ENCODE measurements at places on chromosomes 6 and 20.

DNA sequence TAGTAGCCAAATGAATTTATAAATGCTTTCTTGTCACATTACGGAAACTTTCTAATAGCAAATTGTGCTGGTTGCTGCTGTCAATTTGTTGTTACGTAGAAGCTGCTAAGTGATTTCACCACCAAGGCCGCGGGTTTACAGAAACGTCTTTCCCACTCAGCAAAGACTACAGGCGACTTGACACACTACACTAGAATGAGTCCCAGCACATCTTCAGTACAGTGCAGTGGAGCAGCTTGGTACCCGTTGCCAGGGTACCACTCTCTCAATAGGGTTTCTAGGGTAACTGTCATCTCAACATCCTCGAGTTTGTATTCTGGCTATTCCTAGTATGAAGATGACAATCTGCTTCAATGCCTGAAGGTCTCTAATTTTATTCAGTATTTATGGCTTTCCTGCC lies 22.7 kb upstream of the ZDHHC14 start:
- DNase-seq: no peak

- DNase-seq: no peak
Measured at GRCh38 chr20:60202046-60202445, 243.8 kb downstream of the CDH26 start.

- no peak for DNase-seq
Measured at GRCh38 chr6:167988154-167988495, 9.3 kb upstream of the KIF25 start.

DNA sequence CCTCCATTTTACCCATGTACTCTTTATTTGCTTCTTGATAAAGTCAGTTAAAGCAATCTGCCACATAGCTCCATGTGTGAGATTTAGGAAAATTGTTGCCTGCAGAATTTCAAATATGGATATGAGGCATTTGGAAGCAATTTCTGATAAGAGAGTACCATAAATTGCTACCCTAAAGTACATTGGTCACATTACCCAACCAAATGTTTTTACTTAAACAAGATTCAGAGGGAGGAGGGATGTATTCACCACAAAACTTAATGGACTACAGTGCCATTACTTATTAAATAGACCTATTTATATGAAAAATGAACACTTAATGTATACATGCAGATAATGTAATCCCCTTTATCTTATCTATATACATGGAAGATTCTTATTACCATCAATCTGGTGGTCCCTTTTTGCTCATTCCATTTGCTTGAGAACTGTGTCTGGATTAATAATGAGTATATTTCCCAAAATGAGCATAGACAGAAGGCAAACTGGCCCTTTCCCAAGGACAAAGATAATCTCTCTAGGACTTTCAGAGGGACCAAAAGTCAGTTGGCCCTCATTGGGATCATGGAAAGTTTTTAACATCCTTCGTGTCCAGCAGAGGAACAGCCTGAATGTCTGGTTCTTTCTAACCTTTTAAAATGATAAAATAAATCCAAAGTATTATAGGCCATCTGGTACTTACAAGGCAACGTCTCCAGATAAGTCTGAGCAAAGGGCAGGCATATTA lies 526.4 kb downstream of the CBLN4 start:
- DNase-seq: no peak
